ENCODE measurements at places on chromosomes 11 and 22.
A peak's percentile ranks its signal among the peaks of the same experiment; 100 is the strongest.

DNA sequence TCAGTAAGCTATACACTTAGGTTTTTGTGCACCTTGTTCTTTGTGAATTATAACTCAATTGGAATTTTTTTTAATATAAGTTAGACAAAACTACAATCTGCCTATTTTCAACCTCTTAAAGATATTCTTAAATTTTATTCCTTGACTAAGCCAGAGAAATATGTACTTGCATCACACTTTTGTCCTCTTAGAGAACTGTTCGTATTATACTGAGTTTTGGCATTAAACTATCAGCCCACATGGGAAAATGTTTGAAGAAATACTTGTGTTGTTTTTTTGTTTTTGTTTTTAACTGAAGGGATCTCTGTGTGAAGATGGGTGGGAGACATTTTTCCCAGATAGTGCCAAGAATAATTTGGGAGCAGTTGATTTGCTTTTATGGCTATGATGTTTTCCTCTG lies 25.3 kb downstream of the CEP295 start:
- DNase-seq: no peak

GRCh38 chr11:78187366-78188285 lies 800 bp downstream of the KCTD21 start:
- DNase-seq: peak; percentile 37

DNA sequence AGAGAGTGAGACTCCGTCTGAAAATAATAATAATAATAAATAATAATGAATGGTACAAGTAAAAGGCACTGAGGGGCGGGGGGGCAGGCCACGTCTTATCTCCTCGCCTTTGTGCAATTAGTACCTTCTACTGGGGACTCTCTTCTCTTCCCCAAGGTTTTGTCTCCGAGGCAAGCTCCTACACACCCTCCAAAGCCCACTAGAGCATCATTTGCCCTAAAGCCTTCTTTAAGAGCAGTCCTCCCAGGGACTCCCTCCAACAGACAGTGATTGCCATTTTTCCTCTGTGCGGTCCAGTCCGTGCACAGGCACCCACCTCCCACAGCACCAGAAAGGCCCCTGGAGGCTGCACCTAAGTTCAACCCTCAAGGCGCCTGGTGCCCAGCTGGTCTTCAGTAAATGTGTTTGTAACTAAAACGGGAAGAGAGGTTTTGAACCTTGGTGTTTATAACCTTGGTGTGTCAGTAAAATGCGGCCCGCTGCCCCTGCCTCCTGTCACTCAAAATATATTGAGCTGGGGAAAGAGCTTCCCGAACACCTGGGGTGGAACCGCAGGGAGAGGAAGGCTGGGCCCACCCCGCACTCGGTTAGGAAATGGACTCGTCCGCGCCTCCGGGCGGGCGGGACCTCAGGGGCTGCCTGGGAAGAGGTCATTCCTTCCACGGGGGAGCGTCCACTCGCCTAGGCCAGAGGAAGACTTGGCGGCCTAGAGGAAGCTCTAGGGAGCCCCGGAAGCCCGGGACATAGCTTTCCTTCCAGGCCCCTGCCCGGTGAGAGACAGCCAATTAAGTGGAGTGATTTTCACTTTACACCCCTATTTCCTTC lies 4.7 kb upstream of the KDELR3 start:
- DNase-seq: no peak

- no peak for DNase-seq
Observed at GRCh38 chr11:114209904-114210303, 86.3 kb upstream of the NNMT start.

- no peak for DNase-seq
Observed at GRCh38 chr11:64334764-64335735, 5.0 kb upstream of the CCDC88B start.

DNA sequence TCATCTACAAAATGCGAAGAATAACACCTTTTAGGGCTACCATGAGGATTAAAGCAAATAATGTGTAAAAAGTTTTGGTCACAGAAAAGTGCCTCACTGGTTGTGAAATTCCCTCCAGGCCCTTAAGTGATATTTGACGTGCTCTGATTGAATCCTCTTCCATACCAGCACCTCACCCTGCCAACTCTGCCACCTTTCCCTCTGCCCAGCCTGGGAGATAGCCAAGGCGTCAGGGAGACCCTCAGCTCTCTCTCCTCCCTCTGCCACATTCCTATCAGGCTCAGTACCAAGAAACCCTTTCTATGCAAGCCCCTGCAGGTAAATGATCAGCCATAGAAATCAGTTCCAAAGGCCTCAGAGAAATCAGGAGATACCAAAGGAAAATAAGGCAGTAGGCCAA lies 21.4 kb downstream of the PLEKHA7 start:
- DNase-seq: no peak

DNA sequence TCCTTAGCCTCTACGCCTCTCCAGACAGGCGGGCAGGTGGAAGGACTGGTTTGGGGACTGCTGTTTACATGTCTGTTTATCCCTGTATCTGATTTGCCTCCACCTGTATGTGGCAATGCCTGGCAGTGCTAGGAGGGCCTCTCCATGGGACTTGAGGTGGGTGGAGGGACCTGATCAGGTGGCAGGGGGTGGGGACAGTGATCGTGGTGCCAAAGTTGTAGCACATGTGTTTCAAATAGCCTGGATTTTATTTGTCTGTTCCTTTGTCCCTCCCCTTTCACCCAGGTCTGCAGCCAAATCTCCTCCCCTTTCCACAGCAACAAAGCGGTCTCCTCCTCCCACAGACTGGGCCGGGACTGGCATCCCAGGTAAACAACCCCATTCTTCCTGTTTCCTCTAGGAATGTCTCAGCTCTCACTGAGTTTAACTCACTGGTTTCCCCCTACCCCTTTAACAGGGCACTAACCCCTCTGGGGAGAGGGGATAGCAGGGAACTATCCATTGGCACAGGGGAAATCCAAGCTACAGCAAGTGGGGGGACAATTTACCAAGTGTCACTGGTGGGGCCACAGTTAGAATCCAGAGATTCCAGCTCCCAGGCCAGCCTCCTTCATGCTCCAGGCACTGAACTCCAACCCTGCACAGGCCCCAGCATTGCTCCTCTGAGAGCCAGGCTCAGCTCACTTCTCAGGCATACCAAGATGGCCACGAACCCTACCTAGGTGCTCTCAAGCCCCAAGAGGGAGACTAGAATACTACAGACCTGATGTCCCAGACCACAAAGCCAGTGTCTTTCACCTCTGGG lies 22.9 kb upstream of the TLCD5 start:
- DNase-seq: no peak

- no peak for DNase-seq
Observed at GRCh38 chr11:16956538-16957153, 57.6 kb downstream of the PLEKHA7 start.

- DNase-seq: no peak
Observed at GRCh38 chr11:62535802-62536201, 10.8 kb downstream of the AHNAK start.

- no peak for DNase-seq
Observed at GRCh38 chr11:7637447-7638157, 35.7 kb downstream of the CYB5R2 start.

GRCh38 chr22:23032658-23033057 lies 37.7 kb upstream of the GNAZ start:
- no peak for DNase-seq

DNA sequence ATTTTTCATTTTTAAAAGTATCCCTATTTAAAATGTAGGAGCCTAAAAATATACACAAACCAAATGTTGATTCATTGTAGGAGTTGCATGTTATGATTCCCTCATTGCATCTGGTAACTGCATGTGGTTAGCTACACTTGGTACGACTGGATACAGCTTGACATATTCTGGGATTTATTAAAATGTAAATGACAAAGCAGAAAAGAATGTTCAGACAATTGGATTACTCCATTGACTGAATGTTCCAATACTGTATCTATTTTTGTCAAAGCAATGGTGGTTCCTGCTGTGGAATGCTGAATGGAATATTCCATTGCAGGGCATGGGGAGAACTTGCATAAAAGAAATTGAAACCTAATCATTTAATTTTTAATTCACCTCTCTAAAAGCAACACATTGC lies 30.8 kb downstream of the BLID start:
- no peak for DNase-seq

DNA sequence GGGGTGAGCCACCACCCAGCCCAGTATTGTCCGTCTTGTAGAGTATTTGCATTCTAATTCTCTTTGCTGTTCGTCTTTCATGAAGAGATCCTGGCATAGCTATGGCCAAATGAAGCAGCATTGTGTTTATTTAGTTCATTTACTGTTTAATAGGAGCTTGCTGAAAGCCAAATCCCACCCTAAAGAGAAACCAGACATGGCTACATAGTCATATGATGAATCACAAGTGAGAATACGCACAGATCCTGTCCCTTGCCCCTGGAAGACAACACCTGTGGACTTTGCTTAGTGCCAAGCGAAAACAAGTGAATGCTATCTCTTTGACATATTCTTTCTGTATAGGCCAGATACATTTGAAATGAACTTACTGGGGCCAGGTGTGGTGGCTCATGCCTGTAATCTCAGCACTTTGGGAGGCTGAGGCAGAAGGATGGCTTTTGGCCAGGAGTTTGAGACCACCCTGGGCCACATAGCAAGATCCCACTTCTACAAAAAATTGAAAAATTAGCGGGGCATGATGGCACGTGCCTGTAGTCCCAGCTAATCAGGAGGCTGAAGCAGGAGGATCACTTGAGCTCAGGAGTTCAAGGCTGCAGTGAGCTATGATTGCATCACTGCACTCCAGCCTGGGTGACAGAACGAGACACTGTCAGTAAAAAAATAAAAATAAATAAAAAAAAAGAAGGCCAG lies 5.1 kb upstream of the ARFGAP3 start:
- DNase-seq: no peak

GRCh38 chr11:13238879-13239514 lies 38.6 kb upstream of the BMAL1 start:
- peak; percentile 4 for DNase-seq

DNA sequence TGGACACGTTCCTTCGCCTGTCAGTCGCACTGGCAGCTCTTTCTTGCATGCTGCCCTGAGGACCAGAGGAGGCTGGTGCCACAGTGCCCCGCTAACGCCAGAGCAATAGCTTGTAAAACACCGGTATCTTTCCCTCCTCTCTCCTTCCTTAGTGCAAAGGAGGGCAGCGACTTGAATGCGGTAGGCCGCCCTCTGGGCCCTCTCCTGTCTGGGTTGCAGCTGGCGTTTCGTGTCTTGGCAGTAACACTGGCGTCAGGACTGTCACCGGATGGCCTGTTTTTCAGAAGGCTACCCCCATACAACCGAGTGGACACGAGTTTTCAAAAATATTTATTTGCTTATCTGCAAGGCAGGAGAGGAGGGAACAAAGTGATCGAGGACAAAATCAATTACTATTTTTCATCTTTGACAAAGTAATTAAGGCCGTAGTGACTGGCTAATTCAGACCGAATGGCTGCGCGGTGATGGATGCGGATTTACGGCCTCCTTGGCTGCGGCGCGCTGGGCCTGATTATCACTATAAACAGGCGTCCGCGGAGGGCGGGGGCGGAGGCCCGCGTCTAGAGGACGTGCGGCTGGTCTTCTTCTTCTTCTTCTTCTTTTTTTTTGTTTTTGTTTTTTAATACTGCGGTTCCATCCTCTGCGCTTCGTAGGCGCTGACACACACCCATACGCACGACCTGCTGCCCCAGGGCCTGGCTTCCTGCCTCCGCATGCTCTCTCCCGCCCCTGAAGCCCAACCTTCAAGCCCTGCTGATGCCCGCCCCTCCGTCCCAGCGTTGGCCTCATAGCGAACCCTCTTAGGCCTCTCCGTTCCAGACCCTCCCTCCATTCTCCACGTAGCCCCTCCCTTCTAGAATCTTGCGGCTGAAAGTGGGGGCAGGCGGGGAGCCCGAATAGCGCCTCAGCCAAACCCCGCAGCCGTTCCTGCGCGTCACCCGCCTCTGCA lies 2.9 kb upstream of the SLC6A5 start:
- DNase-seq: no peak

- no peak for DNase-seq
Observed at GRCh38 chr22:44535362-44536095, 37.5 kb upstream of the RTL6 start.

GRCh38 chr22:40198733-40199132 lies 21.0 kb downstream of the TNRC6B start:
- no peak for DNase-seq
